ENCODE measurements at places on chromosomes 3 and 15.

- no peak for DNase-seq
Measured at GRCh38 chr3:154121701-154122551, 736 bp downstream of the ARHGEF26 start.

GRCh38 chr3:195897081-195897852 lies 11.1 kb downstream of the TNK2 start:
- DNase-seq: no peak

- no peak for DNase-seq
Measured at GRCh38 chr3:150878996-150879575, 26.2 kb downstream of the MINDY4B start.

DNA sequence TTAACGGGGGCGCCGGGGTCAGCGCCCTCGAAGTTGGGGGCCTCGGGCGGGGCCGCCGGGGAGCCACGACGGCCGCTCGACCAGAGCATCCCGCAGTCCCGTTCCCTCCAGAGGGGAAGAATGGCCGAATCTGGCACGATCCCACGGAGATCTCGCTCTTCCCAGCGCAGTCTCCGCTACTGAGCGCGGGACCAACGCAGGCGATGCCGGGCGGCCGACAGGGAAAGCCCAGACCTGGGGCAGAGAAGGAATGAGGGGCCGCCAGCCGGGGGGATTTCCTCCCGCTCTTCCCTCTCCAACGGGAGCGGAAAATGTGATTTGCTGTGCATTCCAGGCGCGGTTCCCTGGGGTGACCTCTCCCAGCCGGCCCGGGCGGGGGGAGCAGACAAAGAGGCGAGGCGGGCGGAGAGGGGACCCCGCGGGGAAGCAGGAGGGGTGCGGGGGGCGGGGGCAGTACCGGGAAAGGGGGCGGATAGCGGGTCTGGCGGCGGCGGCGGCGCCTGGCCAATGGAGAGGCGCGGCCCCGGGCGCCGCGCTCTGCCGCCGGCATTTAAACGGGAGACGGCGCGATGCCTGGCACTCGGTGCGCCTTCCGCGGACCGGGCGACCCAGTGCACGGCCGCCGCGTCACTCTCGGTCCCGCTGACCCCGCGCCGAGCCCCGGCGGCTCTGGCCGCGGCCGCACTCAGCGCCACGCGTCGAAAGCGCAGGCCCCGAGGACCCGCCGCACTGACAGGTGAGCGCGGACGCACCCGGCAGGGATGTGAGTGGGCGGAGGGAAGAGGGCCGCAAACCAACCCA lies at the start of gene GREM1:
Gene GREM1 (plus strand): TSS at position 579 of the 801 bp plus-strand sequence. CDS start 12,687 bp downstream, outside the sequence.
- DNase-seq: no peak
